CD4-positive, CD25-positive, alpha-beta regulatory T cell (primary cell): ENCODE measurements at places on chromosomes 1 and 21.

DNA sequence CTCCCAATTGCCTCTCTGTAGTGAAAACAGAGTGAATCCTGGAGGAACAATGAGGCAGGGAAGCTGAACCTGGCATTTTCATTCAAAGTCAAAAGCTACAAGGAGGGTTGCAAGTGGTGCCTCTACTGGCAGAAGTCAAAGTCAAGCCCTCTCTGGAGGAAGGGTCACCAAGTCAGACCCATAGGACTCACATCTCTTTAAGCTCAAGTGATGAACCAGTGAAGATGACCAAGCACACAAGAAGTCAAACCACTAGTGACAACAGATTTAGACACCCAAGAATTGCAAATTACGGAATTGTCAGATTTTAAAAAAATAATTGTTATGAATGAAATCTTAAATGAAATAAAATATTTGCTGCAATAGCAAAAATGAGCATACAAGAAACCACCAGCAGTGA is 81.1 kb upstream of the ATP1B1 start:
- no peak for DNase-seq

DNA sequence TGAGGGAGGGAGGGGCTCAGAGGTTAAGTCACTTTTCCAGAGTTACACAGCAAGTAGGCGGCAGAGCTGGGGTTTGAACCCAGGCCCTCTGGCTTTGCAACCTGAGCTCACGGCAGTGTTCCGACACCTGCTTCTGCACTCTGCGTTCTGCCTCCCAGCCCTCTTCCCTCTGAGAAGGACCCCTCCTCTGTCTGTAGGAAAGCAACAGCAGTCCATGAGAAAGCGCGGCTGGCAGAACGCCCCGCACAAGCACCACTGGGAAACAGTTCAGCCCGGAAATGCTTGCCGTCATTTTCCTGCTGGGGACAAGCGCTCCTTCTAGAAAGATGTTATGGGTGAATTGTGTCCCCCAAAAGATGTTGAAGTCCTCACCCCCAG is 241.1 kb downstream of the NPHP4 start:
- DNase-seq = no peak

GRCh38 chr1:54342288-54342687 is 63.9 kb downstream of the SSBP3 start:
- no peak for DNase-seq

- DNase-seq = peak; percentile 75
Observed at GRCh38 chr1:228471762-228472398, 15.3 kb upstream of the RNF187 start.

DNA sequence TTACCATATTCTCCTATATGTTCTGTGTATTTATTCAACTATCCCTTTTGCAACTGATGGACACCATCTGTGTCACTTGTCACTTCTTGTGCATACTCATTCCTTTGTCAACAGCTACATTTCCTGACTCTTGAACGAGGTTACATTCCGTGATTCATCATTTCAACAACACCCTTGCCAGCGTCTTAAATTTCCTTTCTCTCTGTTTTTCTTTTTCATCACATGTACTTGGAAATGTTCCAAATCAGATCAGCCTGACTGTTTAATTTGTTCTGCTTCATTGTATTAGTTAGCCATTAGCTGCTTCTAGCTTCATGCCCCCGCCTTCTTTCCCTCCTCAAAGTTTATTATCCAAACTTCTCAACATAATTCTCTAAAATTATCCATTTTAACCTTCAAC is 173.0 kb downstream of the ADGRL4 start:
- no peak for DNase-seq

GRCh38 chr1:172893146-172893841 is 157.4 kb downstream of the TNFSF18 start:
- no peak for DNase-seq

DNA sequence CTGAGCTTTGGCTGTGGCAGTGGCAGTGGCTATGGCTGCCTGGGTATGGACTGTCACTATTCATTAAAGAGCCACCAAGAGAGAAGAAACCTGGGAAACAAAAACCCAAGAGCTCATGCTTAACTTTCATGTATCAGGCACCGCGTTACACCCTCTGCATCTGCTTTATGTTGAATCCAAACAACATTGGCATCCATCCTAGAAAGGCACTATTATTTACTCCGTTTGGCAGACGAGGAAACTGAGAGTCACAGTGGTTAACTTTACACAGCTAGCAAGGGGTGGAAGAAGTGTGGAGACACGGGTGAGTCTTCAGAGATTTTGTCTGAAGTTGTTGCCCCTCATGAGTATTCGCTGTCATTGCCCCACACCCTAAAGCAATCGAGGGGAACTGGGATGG is 63.8 kb downstream of the PLXNA2 start:
- DNase-seq = no peak

GRCh38 chr1:43267291-43267805 is 2.4 kb upstream of the TMEM125 start:
- DNase-seq = no peak

- no peak for DNase-seq
Observed at GRCh38 chr21:42623694-42624093, 29.7 kb upstream of the PDE9A start.

DNA sequence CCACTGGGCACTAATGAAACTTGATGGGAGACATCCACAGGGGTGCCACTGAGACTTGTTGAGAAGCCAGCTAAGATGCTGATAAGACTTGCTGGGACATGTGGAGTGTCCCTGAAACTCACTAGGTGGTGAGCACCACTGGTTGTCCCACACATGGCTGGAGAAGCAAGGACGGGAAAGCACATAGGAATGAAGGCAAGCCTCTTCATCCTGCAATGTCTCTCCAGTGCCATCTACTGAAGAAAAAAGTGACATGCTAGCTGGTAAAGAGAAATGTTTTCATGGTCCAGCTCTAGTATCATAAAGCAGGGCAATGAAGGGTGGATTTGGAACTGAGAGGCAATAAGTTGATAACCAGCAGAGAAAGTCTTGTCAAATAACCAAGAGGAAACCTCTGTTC is 283.0 kb downstream of the PAPPA2 start:
- no peak for DNase-seq

- no peak for DNase-seq
Observed at GRCh38 chr1:183975651-183976050, 61.9 kb downstream of the COLGALT2 start.

DNA sequence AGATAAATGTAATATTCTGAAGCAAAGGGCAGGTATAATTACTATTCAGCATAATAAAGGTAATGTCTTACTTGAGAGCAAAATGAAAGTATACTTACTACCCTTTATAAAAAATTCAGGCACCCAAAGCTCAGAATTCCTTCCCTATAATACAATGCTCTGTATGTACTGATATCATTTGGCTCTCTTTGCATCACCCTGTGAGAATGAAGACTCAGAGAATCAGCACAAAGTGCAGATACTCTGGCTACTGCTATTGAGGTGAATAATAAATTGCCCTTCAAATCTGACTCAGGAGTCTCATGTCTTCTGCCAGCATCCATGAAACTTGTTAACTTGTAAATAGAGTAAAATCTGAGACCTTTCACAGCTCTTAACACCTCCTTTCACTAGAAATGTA is 108.5 kb upstream of the KCTD3 start:
- no peak for DNase-seq

DNA sequence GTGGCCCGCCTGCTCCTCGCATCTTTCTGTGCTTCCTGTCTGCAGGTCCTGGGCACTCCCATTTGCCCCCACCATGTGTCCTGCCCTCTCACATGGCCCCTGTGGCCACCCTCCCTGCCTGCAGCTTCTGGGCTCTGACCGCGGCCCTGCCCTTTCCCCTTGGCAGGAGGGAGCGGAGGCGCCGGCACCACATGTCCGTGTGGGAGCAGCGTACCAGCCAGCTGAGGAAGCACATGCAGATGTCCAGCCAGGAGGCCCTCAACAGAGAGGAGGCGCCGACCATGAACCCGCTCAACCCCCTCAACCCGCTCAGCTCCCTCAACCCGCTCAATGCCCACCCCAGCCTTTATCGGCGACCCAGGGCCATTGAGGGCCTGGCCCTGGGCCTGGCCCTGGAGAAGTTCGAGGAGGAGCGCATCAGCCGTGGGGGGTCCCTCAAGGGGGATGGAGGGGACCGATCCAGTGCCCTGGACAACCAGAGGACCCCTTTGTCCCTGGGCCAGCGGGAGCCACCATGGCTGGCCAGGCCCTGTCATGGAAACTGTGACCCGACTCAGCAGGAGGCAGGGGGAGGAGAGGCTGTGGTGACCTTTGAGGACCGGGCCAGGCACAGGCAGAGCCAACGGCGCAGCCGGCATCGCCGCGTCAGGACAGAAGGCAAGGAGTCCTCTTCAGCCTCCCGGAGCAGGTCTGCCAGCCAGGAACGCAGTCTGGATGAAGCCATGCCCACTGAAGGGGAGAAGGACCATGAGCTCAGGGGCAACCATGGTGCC is 249.1 kb downstream of the CACNA1E start:
- DNase-seq = no peak

- DNase-seq = no peak
Observed at GRCh38 chr1:13549521-13549920, 34.1 kb upstream of the PDPN start.

- DNase-seq = no peak
Observed at GRCh38 chr1:47228644-47229030, 3.4 kb downstream of the TAL1 start.

DNA sequence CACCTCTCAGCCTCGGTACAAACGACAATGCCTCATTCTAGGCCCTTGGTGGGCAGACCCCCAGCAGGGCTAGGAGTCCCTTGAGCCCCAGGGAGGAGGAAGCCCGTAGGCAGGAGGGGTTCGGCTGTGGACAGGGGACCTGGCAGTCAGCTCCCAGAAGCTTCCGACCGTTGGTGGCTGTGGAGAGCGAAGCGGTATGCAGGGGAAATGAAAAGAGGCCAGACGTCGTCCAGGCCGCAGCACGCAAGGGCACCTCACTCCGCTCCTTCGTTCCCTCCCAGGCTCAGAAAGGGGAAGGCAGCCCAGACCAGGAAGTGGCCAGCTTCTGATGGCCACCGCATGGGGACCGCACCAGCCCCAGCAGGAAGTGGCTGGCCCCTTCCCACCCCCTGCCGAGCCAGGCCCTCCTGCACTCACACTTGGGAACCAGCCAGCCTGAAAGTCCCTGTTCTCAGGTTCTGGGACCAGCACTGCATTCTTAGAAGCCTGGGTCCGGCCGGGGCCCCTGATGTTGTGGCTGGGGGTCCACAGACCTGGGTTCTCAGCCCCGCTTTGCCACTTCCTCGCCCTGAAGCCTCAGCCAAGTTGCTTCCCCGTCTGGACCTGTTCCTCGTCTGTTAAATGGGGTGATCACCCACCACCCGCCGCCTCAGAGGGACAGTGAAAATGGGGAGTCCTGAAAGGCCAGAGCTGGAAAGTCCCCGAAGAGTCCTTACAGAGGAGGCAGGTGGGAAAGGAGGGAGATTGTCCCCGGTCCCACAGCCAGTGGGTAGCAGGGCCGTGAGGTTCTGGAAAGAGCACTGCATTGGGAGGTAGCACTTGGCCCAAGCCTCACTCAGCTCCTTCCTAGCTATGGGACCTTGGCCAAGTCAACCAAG is 104.0 kb upstream of the RUNX3 start:
- no peak for DNase-seq

- DNase-seq = no peak
Observed at GRCh38 chr21:17725339-17725738, 93.8 kb downstream of the C21orf91 start.

- DNase-seq = no peak
Observed at GRCh38 chr1:151568626-151569088, 28.5 kb downstream of the TUFT1 start.

GRCh38 chr1:25065795-25066238 is 135.7 kb upstream of the RUNX3 start:
- DNase-seq = no peak

DNA sequence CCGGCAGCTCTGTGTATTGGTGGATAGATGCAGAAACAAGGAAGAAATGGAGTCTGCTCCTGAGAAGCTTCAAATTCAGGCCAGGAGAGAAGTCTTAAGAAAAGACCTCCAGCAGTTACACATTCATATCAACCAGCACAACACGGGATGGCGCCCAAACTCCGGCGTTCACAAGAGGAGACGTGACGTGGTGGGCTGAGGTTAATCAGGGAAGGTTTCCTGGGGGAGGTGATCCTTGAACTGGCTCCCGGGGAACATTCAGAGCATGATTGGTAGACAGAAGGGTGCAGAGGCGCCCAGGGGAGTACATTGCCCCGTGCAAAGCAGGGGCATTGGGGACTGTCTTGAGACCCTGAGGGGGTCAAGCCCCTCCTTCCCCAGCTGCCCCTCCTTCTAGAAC is 27.7 kb upstream of the SPSB1 start:
- DNase-seq = no peak

- DNase-seq = no peak
Observed at GRCh38 chr1:161506336-161507223, 1.3 kb downstream of the FCGR2A start.

DNA sequence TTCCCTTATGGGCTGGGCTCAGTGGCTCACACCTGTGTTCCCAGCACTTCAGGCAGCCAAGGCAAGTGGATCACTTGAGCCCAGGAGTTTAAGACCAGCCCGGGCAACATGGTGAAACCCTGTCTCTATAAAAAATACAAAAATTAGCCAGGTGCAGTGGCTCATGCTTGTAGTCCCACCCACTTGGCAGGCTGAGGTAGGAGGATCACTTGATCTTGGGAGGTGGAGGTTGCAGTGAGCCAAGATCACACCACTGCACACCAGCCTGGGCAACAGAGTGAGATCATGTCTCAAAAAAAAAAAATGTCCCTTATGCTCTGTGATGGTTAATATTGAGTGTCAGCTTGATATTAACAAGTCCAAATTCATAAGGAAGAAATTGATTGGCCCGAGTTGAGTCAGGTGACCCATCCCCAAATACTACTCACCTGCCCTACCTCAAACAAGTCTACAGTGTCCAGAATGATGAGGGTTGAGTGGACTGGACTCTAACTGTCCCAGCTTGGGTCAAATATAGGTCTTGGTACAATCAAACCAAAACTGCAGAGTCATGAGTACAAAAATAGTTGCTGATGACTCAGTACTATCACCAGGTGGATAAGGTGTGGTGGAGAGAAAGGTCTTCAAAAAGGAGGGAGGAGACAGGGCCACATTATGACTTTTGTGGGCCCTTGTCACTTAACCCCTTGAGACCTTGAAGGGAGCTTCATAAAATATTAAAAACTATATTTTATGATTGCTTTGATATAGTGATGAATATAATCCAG is 161.0 kb downstream of the ZNF326 start:
- DNase-seq = no peak
